ENCODE measurements at places on chromosomes 1 and 21.

DNA sequence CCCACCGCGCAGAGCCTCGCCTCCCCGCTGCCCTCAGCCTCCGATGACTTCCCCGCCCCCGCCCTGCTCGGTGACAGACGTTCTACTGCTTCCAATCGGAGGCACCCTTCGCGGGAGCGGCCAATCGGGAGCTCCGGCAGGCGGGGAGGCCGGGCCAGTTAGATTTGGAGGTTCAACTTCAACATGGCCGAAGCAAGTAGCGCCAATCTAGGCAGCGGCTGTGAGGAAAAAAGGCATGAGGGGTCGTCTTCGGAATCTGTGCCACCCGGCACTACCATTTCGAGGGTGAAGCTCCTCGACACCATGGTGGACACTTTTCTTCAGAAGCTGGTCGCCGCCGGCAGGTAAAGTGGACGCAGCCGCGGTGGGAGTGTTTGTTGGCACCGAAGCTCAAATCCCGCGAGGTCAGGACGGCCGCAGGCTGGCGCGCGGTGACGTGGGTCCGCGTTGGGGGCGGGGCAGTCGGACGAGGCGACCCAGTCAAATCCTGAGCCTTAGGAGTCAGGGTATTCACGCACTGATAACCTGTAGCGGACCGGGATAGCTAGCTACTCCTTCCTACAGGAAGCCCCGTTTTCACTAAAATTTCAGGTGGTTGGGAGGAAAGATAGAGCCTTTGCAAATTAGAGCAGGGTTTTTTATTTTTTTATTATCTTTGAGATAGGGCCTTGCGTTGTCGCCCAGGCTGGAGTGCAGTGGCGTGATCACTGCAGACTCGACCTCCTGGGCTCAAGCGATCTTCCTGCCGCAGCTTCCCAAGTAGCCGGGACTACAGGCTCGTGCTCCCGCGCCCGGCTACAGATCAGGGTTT is at the start of gene PMF1:
Gene PMF1 (plus strand): TSS at position 175 of the 811 bp plus-strand sequence. CDS start 9 bp downstream, at position 184.
- peak; percentile 98 for DNase-seq

- no peak for DNase-seq
Observed at GRCh38 chr1:221165839-221166500, 286.7 kb downstream of the HLX start.

GRCh38 chr21:26964170-26964778 is 2.6 kb downstream of the ADAMTS5 start:
- DNase-seq: no peak

GRCh38 chr1:220922951-220923350 is 43.7 kb downstream of the HLX start:
- DNase-seq: no peak

DNA sequence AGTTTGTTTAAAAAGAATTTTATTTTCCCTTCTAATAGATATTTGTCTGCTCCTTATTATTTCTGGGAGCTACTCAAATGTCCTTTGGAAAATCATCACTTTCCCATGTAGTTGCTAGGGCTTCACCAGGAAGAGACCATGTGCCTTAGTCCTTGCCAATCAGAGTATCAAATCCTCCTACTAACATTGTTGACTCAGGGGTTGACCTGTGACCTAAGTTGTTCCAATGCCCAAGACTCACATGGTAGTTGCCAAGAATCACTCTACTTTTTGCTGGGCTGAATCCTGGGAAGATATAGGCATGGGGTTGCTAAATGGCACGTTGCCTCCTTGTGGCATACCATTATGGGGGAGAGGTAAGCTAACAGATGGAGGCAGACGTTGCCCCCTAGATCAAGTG is 58.2 kb upstream of the FOXD3 start:
- no peak for DNase-seq

- no peak for DNase-seq
Observed at GRCh38 chr1:51583532-51583931, 33.4 kb upstream of the OSBPL9 start.

DNA sequence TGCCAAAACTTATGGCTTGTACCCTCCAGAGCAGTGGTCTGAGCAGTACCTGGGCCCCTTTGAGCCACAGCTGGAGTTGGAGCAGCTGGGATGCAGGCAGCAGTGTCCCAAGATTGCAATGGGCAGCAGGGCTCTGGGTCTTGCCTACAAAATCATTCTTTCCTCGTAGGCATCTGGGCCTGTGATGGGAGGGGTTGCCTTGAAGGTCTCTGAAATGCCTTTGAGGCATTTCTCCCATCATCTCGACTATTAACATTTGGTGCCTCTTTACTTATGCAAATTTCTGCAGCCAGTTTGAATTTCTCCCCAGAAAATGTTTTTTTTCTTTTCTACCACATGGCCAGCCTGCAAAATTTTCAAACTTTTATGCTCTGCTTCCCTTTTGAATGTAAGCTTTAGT is 31.0 kb upstream of the TSPAN2 start:
- DNase-seq: no peak

DNA sequence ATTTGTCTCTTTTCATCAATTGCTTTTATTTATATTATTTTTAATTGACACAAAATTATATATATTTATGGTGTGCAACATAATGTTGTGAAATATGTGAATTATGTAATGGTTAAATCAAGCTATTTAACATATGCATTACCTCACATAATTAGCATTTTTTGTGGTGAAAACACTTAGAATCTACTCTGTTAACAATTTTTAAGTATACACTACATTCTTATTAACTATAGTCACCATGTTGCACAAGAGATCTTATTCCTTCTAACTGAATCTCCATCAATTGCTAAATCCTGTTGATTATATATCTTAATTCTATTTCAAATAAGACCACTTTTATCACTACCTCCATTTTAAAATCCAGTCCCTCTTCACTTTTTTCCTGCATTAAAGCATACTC is 42.5 kb downstream of the PLPPR5 start:
- DNase-seq: no peak

DNA sequence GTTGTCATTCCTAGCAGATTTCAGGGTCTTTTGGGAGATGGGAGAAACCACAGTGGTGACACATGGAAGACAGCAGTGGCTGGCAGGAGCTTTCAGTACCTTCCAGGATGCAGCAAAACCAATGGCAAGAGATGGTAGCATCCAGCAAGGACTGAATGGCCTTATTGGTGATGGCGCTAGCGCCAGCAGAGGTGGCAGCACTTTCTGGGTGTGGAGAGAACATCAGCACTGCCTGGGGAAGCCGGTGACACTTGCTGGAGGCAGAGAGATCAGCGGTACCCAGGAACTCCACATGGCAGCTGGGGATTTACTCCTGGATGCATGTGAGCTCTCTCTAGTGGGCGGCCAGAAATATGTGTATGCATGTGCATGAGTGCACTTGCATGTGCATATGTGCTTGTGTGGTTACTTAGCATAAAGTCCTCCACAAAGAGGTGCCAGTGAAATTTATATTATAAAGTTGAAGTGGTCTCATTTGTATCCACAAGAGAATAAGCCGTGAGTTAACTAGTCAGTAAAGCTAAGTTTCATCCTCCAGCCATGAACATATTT is 364.7 kb downstream of the LMX1A start:
- DNase-seq: no peak

DNA sequence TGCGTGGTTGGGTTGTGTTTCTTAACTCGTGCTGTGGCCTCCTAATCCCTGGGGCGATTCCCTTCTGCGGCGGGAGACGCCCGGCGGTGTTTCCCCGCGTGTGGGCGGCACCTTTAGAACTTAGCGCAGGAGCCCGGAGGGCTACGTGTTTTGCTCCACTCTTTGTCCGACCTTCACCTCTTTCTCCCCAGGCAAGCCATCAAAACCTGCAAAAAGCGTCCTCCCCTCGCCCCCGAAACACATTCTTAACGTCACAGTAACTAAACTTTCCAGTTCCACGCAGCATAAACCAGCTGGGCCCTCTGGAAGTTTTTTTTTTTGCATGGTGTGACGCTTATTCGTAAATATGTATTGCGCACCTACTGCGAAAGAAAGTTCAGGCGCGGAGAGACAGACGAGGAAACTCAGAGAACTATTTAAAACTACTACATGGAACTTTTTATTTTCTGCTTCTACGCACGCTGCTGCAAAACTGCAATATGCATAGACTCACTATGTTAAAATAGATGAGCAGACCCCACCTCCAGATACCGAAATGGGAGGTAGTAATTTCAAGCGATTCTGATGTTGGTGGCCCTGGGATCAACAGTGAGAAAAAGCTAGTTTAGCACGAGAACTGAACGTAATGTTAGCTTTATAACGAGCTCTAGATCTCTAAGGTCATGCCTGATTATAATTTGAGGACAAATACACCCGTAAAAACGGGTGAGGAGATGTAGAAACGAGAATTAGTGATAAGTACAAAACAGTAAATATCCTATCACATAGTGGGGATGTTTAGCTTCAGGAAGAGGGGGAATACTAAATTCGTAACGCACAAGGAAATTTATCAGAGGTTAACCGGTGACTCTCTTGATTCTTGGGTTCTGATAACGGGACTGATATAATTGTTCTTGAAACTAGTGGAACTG is 920 bp downstream of the MTR start:
- DNase-seq: peak; percentile 23

DNA sequence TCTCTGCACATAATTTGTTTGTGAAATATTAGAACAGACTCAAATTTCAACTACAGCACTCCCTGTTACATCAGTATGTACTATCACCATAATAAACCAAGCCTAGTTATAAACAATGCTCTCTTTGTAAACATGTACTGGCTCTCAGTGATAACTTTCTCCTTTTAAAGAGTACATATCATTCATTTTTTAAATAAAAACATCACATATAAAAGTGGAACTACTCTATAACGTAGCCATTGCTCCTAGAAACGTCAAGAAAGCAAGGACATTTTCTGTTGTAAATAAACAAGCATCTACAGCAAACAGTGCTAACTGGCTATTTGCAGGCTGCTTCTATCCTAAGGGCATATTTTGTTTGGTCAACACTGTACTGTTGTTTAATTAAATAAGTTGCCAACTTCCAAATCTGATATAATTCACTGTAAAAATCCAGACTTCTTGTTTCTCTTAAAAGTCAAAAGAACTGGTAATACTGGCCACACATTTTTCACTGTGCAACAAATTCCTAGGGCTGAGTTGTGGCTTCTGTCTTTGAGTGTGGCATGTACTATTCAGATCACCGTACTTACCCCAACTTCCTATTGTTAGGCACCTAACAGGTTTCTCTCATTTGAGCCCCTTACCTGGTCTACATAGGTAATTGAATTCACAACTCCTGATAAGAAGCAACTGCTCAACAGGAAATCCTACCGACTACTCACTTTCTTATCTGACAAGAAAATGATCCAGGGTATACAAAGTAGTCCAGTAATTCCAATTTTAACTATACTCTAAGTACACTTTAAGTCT is 111.9 kb downstream of the DENND1B start:
- no peak for DNase-seq

DNA sequence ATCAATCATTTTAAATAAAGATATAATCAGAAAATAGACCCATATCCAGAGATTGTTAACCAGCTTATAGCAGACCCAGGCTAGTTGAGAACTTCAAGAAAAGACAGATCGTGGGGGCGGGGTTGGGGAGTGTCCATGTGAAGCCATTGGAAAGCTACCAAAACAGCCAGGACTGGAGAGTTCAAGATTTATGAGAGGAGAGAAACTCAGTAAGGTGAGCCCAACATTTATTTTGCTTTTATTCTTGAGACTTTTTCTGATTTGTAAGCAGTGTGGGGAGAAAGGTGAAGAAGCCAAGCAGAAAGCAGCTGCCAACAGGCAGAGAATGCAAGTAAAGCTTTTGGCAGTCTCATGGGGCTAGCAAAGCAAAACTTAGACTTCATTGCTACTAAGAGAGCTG is 179.9 kb downstream of the VPS13D start:
- no peak for DNase-seq

DNA sequence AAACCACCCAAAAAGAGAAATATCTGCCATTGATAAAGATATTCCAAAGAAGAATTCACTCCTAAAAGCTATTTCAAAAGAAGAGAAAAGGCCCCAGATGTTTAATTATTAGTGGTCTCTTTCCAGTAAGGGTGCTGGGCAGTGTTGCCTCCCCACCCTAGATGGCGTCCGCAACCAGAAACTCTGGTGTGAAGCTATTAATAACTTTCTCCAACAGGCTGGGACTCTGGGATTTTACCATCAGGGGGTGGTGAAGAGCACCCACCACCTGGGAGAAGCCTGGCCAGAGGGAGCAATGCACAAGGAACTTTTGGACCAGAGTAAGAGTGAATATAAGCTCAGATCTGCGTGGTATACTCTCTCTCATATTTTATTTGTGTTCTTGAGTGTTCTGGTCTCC is 115.4 kb upstream of the TIAM1 start:
- DNase-seq: no peak

DNA sequence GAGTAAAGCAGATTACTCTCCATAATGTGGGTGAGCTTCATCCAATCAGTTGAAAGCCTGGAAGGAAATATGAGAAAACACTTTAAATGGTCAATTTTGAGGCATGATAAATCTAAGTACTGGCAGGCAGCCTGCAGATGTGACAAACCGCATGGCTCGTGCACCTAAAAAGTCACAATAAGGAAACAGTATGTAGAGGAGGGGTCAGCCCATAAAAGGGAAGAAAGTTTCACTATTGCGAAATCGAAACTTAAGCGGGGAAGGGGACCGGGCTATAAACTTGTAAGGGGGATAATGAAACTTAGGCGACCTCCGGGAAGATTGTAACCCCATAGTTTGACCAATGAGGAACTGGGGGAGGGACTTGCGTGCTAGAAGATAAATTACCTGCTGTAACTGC is 109.8 kb downstream of the PLPPR4 start:
- no peak for DNase-seq

DNA sequence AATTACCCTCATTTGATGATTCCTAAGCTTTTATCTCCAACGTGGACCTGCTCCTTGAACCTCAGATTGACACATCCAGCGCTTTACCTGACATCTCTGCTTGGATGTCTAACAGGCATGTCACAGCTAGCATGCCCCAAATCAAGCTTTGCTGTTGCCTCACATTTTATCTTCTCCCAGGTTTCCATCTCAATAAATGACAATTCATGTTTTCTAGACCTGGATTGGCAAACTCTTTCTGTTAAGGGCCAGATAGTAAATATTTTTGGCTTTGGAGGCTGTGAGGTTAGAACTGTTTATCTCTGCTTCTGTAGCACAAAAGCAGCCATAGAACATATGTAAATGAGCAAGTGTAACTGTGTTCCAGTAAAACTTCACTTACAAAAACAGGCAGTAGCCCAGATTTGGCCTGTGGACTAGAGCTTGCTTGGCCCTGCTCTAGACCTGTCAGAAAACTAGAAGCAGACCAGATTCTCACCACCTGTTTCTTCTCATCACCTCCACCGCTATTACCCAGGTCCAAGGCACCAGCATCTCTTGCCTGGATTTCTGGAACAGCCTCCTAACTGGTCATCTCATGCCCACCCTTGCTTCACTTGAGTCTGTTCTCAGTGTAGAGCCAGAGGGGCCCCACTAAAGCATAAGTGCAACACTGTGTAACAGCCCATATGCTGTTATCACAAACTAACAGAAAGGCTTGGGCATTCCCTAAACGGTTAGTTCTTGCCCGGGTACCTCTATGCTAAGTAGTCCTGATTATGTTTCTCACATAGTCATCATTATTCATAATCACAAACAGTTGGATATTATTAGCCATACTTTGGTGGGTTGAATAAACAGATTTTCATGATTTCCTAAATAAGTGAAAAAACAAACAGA is 42.3 kb downstream of the UBE4B start:
- DNase-seq: no peak

GRCh38 chr1:150464422-150464826 is 22.8 kb upstream of the TARS2 start:
- DNase-seq: peak; percentile 33

Measured in stimulated activated CD4-positive, alpha-beta T cell treated with anti-CD3 and anti-CD28 coated beads, Interleukin-1b, Interleukin-23, amount 100 ng/mL, for 24 hours (primary cell).